ENCODE measurements at places on chromosomes 1 and 21.

DNA sequence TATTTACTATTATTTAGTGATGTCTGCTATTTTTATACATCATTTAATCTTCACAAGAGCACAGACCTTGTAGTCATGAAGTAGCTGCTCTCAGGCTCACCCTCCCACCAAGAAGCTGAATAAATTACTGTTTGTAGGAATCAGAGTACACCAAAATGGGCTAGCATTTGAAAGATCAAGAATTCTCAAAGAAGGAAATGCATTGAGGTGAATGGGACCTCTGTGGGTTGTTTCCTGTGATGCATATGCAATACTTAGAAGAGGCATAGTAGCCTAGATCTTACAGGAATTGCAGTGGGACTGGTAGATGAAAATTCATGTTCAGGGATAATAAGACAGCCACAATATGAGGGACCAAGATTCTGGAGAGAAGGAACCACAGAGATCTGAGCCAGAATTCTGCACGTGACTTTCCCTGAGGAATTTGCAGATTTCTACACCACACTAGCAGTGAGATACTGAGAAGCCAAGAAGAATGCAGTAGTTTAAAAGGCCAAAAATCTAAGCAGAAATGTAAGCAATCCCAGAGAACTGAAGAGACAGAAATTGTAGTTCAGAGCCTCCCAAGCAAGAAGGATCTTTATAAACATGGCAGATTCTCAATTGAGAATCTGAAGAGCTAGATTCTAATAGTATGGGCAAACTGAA is 307.0 kb downstream of the ST6GALNAC3 start:
- DNase-seq, result no peak

DNA sequence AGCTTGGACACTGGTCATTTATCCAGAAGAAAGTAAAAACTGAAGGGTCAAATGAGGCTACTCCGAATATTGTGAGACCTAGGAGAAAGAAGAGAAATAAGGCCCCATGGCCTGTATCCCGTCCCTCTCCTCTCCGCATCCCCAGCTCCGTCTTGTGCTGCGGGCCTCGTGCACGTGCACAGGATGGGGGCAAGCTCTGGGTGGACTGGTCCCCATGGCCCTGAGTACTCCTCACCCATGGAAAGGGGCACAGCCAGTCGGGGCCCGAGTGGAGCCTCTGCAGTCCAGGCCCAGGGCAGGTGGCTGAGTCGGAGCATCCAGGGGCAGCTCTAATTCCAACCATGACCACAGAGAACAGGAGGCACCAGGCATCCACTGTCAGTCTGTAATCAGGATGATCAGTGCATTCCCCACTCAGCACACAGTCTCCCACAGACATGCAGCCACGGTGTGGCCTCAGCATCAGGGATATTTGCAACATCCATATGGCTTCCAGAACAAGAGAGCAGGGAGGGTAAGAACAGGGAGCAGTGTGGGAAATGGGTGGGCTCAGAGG is 12.5 kb upstream of the OLIG1 start:
- DNase-seq, result no peak

DNA sequence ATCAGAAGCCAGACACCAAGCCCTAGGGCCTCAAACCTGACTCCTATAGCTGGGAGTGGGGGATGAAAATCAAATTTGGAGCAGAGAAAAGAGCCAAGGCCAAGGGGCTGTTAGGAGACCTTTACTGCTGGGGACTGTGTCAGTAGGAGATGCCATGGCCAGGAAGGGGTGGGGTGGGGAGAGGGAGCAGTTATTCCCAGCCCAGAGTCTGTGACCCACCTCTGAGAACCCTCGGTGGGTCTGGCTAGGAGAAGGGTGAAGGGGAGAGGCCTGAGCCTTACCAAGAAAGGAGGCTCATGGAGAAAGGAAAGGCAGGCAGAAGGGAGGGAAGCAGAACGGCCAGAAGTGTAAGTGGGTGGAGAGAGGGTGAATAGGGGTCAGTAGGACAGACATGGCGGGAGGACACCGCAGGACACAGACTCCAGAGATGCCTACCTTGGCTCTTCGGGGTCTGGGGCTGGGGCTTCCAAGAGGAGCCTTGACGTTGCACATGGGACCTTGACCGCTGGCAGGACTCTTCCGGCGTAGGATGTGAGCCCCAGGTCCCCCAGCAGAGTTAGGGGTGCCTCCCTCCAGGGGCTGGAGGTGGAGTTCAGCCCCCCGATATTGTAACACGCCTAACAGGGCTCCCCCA is 1.2 kb downstream of the ADAMTS4 start:
- DNase-seq, result no peak

GRCh38 chr1:68819190-68819829 is 322.4 kb upstream of the DEPDC1 start:
- no peak for DNase-seq

GRCh38 chr21:44907225-44907965 is 13.3 kb downstream of the ITGB2 start:
- DNase-seq, result no peak

DNA sequence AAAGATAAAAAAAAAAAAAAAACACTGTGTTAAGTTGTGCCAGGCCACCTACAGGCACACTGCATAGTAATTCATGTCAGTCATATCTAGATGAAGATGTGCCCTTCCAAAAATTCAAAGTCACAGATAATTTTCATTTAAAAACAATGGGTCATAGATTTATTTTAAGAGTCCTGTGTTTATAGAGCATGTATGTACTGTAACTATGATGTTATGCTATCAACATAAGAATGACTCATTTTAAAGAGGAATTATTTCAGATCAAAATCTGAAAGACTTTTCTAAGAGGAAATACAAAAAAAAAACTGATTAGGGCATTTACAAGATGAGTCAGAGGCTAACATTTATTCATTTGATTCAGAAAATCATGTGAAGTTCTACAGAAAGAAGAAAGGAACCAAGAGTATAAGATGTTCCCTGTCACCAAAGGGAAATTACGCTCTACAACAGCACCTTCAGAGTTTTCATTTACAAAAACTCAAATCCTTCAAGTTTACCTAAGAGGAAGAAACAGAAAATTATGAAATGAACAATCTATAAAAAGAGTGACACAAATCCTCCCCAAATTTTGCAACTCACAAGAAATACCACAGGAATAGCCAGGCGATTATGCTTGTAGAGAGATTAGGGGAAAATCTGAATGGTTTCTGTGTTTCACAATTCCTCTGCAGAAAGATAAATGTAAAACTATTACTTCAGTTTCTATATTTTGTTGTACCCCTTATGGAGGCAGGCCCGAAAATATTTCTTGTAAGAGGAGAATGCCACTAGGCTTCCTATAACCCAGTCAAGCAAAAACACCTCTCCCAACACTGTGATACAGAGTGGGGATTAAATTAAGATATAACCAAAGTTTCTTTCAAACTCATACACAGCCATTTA is 13.8 kb downstream of the TP53BP2 start:
- DNase-seq, result no peak

GRCh38 chr1:200837931-200838571 is 34.7 kb upstream of the GPR25 start:
- no peak for DNase-seq

- no peak for DNase-seq
Measured at GRCh38 chr1:94772230-94772641, 47.9 kb upstream of the SLC44A3 start.

- no peak for DNase-seq
Measured at GRCh38 chr1:232600424-232601258, 29.3 kb downstream of the SIPA1L2 start.

- no peak for DNase-seq
Measured at GRCh38 chr21:27713154-27714109, 746.5 kb upstream of the ADAMTS5 start.

DNA sequence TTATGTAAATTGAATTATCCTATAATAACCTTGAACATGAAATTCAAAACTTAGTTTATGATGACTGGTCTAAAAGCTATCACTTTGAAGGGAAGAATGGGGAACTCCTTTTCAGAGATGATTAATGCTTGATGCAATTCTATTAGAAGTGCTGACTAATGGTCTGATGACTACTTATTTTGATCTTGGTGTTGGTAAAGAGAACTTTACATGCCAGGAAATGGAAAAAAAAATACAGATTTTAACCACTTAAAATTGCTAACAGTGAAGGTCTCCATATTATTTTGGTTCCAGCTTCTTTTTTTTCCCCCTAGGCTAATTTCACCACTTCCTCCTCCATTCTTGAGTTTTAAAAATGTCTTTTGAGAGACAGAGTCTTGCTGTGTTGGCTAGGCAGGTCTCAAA is 22.9 kb downstream of the S1PR1 start:
- DNase-seq, result peak; percentile 45

DNA sequence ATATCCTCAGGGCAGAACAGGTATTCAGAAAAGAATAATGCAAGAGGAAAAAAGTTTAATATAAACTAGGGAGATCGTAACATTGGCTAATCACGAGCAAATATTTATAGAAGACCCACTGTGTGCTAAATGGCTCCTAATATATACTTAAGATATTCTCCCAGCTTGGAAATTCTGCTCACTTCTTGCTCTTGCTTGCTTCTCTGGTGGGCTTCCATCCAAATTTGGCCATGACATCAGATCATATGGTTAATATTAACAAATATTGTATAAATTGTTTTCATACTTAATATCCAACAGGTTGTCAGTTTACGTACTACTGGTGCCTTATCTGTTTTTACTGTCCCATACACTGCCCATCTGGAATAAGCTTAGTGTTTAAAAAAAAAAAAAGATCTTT is 1.1 kb downstream of the COX20 start:
- DNase-seq, result no peak

DNA sequence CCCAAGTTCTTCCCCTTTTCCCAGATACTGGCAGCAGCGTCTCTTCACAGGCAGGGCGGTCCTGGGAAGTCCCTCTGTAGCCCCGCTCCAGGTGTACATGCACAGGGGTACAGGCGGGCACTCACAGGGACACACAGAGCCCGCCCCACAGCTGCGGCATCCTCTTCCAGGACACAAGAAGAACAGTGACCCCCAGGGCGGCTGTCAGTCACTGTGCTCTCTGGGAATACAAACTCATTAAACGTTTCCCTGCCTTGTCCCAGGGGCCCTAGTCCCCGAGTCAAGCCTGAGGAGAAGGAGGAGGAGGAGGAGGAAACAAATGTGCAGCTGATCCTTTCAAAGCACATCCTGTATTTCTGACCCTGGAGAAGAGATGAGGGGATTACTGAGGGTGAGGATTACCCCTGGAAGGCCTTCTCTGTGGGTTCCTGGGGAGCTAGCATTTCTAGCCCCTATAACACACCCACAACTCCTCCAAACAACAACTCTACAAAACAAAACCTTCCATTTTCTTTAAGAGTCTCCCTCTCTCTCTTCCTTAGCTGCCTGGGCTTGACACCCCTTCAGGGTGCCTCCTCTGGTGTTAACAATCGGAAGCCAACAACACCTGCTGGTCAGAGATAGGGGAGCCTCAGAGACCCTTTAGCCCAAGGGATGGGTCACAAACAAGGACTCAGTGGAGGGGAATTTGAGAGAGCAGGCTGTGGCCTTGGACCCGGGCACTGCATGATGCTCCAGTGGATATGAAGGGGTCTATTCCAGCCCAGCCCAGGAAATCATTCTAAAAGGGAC is 28.4 kb upstream of the DMBX1 start:
- DNase-seq, result no peak

DNA sequence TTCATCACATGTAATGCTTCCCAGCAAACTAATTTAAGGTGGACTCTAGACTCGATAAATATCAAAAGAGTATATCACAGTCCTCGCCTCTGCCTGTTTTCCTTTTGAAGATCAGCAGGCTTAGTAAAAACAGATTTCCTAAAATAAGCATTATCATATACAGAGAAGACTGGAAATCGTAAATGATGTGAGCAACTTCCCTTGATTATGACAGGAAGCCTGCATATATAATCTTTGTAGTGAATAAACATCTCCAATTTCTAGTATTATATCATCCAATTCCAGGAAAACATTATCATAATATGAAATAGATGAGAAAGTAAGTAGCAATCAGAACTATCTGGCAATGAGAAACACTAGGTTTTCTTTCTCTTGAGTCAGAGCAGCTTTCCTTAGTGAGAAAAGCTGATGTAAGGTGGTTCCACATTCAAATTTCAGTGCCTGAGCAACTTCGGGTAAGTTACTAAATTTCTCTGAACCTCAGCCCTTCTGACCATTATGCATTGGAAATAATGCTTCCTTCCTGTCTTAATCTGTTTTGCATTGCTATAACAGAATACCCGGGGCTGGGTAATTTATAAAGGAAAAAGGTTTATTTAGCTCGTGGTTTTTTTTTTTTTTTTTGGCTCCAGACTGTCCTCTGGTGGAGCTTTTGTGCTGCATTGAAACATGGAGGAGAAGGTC is 12.6 kb upstream of the POU2F1 start:
- no peak for DNase-seq

DNA sequence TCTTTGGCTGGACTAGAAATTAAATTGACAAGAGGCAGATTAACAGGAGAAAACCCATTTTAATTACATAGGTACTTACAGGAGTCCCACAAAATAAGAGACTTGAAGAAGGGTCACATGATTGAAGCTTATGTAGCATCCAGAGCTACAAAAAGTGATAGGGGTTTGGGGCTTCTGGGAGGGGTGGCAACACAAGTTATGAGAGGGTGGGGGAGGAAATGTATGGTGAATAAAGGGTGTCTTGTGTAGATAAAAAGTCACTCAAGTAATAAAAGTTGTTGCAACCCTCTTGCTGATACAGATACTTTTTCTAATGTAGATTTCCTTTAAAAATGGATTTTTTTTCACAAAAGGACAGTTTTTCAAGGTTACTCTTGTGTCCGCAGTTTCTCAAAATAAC is 24.0 kb downstream of the USP25 start:
- no peak for DNase-seq

DNA sequence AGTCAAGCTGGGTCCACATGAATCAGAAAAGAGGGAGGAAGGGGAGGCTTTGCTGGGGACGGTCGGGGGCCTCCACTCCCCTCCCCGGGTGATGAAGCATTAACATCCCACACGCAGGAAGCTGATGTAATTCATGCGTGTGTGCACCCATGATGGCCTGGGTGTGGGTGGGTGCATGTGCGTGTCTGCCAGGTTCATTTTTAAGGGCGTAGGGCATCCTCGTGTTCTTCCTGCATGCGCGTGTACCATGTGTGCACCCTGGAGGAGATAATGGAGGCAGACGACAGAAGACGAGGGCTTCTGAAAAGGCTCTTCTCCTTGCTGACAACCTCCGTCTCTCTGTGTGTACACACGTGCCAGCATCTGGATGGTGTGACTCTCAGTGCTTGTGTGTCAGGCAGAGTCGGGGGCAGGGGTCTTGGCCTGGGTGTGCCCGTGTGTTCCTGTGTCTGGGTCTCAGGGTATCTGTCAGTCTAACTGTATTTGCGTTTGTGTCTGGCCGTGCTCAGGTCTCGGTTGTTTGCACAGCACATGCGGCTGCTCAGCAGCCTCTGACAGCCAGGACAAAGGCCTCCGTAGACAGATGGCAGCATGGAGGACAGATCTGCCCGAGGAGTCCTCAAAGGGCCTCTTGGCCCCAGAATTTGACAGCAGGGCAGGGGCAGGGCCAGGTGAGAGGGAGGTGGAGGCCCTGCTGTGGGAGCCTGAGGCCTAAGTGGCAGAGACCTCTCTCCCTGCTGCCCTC is 2.4 kb downstream of the RAP1GAP start:
- DNase-seq, result no peak

DNA sequence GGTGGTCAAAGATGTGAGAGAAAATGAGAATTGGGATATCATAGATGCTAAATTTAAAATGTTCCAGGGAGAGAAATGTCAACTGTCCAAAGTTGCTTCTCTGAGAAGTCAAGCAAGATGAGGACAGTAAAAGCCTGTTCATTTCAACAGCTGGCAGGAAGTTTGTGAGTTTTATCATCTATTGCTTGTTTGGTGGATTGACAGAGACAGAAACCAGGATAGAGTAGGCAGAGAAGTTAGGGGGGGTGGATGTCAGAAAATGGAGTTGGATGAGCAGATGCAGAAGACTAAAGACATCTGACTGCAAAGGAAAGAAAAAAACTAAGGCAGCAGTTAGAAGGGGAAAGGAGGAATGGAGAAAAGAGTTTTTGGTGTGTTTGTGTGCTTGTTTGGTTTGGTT is 78.4 kb downstream of the AK5 start:
- no peak for DNase-seq

Data from AG09309 (cell line).